ENCODE measurements at places on chromosomes 16 and 17. TPM values are rescaled to one million over a fixed set of nuclear protein-coding genes. Genes with fewer than 3 reads are reported as not detected.

The TP53I13 gene
- polyA plus RNA-seq = 26.8 TPM

The PFAS gene
- polyA plus RNA-seq = 15.6 TPM

The CEP295NL gene
- 0.13 TPM for polyA plus RNA-seq

The ACBD4 gene
- 5.4 TPM for polyA plus RNA-seq

DNA sequence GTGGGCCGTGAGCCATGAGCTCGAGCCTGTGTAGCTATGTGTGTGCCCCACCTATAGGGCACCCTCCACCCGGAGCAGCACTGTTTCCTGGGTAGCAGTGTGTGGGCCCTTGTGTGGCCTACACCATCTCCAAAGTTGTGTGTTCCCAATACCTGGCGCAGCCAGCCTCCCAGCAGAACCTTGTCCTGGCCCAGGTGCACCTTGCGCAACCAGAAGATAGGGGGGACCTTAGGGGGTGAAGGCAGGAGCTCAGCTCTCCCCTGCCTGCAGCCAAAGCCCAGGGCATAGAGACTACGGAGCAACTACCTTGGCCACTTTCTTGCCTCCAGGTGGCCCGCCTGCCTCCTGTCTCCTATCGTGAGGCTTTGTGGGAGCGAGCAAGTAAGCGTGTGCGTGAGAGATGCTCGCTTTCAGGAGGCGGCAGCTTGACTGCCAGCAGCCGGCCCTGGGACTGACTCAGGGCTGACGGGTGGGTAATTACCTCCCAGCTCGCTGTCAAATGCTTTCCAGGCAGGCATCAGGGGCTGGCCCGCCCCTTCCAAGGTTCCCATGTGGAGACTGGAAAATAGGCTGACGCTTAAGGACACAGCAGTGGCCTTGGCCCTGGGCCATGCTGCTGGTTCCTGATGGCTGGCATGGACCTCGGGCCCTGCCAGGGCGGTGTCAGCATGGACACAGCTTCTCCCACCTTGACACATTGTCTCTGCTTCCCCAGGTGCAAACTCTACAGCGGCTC lies 19.0 kb downstream of the TRAF7 start:
- DNase-seq = no peak

GRCh38 chr17:72587773-72588511 lies 467.1 kb downstream of the SOX9 start:
- DNase-seq = no peak

- DNase-seq = no peak
Observed at GRCh38 chr16:27691721-27692120, 141.8 kb downstream of the KATNIP start.

DNA sequence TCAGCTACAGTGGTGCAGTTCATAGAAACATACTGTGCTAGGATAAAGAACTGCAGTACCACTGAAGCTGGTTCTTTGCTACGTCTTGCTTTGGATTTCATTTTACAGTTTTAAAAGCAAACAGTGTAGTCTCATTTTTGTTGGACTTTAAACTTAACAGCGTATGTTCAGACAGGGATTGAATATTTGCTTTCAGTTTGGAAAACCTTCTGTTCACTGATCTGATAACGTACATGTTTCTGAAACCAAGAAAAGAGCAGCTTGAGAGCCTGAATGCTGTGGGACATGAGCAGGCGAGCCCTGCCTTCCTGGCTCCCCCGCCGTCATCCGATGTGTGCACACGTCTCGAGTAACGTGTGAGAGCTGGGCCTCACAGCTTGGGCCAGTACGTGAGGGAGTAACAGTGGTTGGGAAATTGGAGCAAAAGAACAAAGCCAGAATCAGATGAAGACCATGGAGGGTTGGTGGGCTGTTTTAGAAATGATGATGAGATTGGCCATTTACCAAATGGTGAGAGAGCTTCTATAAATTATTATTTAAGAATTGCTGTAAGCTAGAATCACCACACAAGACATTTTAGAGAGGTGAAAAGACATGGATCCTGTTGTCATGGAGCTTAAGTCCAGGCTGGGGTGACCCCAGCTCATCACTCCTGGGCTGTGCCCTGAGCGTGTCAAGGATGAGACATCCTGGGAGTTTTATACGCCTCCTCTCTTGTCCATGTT lies 20.8 kb upstream of the CLEC18C start:
- DNase-seq = no peak

DNA sequence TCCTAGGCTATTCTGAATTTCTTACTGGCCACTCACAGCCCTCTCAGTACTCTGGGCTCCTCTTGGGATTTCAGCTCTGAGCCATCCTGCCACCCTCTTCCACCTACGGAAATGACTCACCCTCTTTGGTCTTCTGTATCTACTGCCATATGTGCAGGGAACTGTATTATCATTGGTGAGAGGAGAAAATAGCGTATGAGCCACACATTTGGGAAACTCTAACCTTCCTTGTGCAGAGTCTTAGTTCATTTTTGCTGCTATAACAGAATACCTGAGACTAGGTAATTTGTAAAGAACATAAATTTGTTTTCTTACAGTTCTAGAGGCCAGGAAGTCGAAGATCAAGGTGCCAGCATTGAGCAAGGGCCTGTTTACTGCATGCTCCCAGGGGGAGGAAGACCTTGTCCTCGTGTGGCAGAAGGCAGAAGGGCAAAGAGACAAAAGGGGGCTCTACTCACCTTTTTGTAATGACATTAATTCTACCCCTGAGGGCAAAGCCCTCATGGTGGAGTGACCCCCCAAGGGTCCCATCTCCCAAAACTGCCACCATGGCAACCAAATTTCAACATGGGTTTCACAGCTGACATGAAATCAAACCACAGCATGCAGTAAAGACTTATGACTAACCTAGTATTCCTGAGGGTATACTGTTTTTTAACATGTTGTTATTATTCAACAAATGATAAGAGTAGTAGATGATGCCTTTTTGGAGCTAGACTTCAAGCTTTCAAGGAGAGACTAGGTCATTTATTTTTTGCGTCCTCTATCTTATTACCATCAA lies 191.8 kb downstream of the PRKCA start:
- peak; percentile 40 for DNase-seq

DNA sequence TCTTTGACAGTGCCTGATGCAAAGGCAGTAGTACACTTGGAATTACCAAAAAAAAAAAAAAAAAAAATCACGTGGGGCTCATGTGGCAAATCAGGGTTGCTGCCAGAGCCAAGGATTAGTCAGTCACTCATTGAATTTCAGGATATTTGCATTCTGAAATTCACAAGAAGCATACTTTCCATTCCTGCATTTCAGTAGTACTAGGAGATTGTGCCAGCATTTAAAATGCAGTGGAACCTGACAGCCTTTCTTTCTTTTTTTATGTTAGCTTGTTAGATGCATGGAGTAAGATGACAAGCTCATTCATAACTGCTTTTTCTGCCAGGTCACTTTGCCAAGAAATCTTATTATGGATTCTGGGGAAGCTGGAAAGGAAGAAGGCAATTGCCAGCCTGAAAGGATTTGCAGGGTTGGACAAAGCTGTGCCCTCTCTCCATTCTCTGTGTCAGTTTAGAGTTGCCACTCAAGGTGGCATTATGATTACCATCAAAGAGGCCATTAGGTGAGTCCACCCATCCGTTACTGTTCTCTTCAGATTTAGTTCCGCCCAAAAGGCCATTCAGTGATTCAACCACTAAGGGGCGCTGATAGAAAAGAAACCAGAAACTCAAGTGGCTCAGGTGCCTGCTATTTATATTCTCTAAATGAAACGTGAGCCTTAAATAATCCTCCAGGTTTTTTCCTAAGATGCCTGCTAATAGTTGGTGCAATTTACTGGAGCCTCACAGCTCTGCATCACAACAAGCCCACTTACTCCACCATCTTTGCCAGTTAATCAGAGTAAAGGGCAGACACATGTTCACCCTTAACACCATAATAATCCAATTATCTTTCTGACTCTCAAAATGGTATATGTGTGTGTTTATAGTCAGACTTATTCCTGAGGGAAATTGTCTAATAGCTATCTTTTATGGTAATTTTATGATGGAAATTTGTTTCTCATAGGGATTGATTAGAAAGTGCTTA lies 59.0 kb downstream of the TANGO6 start:
- peak; percentile 25 for DNase-seq

DNA sequence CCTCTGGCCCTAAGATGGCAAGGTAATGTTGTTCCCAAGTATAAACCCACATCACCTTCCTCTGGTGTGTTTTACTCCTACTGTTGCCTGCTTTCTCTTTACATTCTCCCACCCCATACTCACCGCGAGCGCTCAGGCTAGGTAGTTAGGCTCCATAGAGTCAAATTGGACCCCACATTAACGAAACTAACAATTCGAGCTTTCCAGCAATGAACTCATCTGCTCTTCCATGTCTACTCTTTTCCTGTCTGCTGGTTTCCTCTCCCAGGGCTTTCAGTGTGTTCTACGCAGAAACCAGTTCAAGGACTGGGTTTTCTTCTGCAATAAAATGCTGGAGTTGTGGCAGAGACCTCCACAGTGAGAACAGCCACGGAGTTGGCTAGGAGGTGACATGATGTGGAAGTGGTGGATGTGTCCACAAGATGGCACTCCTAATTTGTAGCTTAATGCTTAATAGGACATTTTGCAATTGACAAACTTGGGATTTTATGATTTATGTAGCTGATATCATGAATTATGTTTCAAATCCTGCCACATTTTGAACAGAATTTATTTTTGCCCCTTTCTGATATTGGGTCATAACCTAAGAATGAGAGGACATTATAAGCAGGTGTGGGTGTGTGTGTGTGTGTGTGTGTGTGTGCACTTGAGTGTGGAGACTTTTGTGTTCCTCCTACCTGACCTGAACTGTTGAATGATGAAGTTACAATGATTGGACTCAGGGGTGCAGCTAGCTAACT lies 2.2 kb upstream of the UQCRC2 start:
- DNase-seq = no peak

- no peak for DNase-seq
Observed at GRCh38 chr16:4011225-4011939, 104.9 kb downstream of the ADCY9 start.

GRCh38 chr16:59164461-59164860 lies 430.3 kb upstream of the GOT2 start:
- no peak for DNase-seq

- no peak for DNase-seq
Observed at GRCh38 chr17:71883258-71883657, 237.6 kb upstream of the SOX9 start.

GRCh38 chr17:12407495-12408252 lies 258.0 kb upstream of the MYOCD start:
- DNase-seq = no peak

DNA sequence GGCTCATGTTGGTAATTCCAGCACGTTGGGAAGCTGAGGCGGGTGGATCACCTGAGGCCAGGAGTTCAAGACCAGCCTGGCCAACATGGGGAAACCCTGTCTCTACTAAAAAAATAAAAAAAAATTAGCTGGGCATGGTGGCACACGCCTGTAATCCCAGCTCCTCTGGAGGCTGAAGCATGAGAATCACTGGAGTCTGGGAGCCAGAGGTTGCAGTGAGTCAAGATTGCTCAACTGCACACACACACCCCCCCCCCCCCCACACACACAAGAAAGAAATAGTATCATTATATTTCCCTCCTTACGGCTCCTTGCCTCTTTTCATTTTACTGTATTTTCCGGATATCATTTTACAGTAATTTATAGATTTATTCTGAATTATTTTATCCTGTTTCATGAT lies 963.1 kb upstream of the GOT2 start:
- DNase-seq = no peak

GRCh38 chr16:1984347-1985225 lies 593 bp downstream of the GFER start:
- no peak for DNase-seq

- DNase-seq = no peak
Observed at GRCh38 chr17:7951143-7951792, 19.3 kb downstream of the CNTROB start.

Measured in BJ (cell line).